ENCODE measurements at places on chromosomes 4 and X.

DNA sequence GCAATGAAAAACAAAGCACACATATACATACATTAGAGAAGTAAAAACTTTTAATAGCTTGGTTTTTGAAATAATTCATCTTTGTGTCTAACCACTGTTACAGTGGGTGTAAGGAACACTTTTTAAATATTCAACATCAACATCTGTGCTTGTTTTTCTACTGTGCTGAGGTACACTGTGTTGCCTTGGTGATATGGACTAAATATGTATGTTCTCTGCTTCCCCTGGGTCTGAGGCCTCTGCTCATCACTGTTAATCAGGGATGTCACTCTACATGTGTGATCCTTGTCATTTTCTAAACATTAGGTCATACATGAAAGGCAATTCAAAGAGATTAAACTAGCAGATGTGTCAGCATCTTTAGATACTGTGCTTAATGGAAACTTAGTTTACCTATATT is 10.9 kb downstream of the MCTS1 start:
- DNase-seq, result no peak

GRCh38 chr4:40713798-40714197 is 36.0 kb upstream of the NSUN7 start:
- DNase-seq, result no peak

- no peak for DNase-seq
These were observed 244.5 kb upstream of the FSTL5 start for GRCh38 chr4:162408309-162408708.

GRCh38 chr4:2843941-2844584 is 419 bp downstream of the ADD1 start:
- no peak for DNase-seq

DNA sequence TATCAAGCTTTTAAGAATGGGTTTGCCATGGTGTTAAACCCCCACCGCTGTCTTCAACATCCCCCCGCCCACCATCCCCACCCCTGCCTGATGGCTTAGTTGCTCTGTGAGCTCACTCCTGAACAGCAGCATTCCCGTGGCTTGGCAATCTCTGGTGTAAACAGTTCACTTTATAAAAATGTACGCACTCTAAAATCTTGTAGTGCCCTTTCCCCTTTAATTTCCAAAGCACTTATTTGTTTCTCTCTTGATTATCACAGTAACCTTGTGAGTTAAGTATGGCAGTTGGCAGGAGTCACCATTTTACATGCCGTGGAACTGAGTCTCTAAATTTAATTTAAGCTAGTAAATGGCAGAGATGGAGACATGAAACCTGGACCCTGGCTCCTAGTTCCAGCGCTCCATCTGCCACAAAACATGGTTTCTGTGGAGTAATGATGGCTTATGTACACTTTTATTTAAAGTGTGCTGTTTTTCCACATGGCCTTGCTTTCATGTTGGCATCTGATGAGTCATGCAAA is 123.1 kb downstream of the AFF1 start:
- no peak for DNase-seq

DNA sequence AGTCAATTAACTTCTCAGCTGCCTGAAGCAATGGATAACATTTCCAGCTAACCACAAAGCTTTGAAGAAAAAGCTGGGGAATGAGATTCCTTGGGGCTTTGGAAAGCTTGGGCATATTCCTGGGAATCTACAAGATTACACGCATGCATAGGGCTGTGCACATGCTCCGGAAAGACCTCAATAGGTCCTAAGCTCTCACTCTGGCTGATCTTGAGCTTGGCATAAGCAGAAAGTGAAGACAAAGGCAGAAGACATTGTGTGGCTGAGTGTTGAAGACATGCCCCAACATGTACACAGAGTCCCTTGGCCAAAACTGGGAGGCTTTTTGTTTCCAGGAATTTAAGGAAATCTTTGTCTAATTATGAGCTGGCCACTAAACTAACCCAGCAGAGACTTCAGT is 31.2 kb downstream of the ATG4A start:
- no peak for DNase-seq

GRCh38 chr4:55592014-55592413 is at the start of gene PDCL2:
Gene PDCL2 (minus strand): TSS chr4:55592245. CDS start chr4:55592109, 136 bp downstream.
- DNase-seq, result no peak

GRCh38 chrX:97529536-97530200 is 646.0 kb downstream of the RPA4 start:
- no peak for DNase-seq

GRCh38 chr4:14924076-14924811 is 78.0 kb upstream of the CPEB2 start:
- DNase-seq, result no peak

DNA sequence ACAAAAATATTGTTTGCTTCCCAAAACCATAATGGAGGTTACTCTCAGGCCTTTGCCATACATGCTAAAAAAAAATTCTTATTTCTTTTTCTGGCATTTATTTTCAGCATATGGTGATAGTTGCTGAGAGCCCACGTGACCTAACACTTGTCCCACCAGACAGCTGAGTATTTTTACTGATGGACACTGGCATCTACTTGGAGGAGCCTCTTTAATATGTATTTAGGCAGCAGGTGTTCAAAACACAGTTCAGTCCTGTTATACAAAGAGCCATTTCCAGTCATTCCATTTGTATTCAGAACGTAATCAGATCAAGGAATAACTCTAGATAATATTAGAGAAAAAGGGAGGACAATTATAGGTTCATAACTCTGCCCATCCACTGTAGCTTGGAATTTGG is 95.5 kb downstream of the CXCL13 start:
- DNase-seq, result no peak

DNA sequence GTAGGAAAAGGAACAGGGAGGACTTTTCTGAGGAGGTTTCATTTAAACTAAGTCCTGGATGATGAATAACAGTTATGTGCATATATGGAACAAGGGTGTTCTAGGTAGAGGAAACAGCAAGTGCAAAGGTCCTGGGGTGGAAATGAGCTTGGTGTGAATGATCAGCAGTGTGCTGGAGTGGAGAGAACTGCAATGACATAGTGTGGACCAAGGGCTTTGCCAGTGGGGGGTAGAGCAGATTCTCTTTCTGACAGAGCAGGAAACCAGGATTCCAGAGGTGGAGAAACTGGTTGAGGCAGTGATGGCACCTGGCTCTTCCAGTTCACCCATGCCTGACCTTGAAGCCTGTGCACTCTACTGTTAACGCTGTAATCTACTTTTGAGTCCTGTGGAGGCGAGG is 1.7 kb downstream of the PPP1R3F start:
- no peak for DNase-seq

- no peak for DNase-seq
These were observed 35.3 kb downstream of the LGI2 start for GRCh38 chr4:24995346-24995919.

DNA sequence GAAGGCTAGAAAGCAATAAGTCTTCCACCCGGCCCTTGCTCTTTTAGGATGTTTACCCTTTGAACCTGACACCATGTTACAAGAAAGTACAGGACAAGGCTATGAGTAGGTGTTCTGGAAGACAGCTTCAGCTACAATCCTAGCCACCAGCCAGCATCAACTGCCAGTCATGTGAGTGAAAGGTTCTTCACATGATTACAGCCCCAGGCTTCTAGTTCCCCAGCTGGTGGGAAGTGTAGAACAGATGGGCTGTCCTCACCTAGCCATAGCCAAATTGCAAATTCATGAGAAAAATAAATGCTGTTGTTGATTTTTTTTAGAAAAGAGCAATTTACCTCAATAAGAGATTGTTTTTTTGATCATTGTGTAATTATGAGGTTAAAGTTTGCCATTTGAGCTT is 60.8 kb downstream of the GRXCR1 start:
- DNase-seq, result no peak

DNA sequence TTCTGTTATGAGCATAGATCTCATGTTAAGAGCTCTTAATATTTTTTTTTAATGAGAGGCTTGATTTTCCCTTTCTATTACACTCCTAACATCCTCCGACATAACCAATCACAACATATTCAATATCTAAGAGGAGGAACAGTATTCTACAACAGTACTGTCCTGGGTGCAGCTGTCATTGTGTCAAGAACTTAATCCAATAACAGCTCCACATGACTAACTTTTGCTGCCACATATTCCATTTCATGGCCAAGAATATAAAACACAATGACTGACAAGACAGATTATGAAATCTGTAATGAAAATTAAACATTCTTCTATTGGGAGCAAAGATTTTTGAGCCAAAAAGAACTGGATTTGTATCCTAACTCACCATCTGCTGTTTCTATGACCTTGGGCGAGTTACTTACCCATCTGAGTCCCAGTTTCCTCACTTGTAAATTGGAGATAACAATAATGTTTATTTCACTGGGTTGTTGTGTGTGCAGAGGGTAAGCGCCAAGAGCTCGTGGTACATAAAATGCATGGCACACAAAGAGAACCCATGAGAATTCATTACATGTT is 405.6 kb downstream of the SPRY1 start:
- no peak for DNase-seq

DNA sequence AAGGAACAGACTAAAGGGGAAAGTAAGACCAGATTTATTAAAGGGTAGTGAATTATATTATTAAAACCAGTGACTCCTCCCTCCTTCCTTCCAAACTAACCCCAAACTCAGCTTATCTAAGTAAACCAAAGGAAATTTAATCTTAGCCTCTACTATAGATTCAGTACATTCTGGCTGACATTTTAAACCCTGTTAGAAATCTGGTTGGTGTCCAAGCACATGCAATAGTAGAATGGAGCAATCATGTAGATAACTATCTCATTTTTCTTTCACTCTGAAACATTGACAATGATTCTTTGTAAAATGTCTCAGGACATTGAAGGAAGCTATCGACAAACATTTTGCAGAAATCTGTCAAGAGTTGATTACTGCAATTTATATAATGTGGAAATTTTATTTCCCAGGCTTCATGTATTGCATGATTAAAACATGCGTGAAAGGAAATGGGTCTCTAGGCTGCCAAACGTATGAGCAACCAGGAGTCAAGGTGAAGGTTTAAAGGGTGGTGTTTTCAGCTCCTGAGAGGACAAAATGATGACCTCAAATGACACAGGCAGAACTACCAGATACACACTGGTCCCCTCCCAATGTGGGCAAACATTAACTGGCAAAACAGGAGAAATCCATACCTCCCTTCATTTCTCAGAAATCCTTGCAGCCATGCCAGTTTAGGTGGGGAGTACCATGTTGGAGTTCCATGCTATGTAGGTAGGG is 58.2 kb upstream of the RBM47 start:
- DNase-seq, result no peak

GRCh38 chr4:121306931-121307330 is 73.9 kb downstream of the QRFPR start:
- DNase-seq, result no peak

DNA sequence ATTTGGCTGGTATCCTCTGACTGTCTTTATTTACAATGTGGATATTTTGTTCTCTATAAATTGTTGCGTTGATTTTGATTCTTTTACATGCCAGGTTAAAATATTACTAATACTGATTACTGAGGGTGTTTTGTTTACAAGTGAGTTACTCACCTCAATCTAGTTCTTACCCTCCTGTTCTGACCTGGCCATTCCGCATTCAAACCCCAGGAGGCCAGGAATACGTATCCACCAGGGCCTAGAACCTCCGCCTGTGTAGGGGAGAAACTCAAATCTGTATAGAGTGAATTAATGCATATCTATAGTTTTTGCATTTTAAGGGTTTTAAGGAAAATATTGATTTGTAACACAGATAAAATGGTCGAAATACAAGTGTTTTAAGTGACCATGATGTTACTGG is 2.6 kb upstream of the ZFP42 start:
- no peak for DNase-seq

GRCh38 chr4:52744588-52744987 is 6.6 kb downstream of the ERVMER34-1 start:
- no peak for DNase-seq

DNA sequence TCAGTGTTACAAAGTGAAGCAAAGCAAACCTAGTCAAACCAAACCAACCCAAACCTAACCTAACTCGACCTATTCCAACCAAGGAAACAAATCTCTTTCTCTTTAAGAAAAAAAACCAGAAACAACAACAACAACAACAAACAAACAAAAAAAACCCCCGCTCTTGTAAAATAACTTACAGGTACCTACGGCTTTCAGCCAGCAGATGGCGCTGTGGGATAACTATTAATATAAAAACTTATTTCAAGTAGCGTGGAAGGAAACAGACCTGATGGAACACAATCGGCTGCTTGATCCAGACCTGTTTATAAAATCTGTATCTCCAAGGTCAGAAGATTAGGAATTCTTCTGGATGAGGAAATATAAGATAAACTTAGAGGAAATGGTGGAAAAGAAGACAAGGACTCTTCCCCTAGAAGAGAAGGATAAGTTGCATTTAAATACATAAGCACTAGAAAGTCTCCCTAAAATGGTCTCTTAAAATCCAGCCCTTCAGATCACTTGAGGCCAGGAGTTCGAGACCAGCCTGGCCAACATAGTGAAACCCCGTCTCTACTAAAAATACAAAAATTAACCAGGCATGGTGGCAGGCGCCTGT is 34.4 kb upstream of the CDKL5 start:
- DNase-seq, result peak; percentile 25

DNA sequence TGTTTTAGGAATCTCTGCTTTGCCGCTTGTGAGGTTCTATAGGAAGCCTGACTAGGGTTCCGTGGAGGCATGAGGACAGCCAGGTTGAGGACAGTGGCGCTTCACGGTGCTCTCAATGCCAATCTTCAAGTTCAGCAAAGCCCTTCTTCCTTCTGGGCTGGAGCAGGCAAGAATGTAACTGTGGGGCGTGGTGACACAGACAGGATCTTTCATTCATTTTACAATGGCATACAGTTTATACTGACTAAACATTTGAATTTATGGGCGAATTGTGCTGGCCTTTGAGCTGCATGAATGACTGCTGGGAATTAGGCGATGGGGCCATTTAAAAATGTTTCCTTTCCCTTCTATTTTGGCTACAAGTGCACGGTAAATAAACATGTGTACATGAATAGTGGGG is 2.9 kb upstream of the NHS start:
- DNase-seq, result no peak

- DNase-seq, result no peak
These were observed 33.1 kb upstream of the ZNF41 start for GRCh38 chrX:47515941-47516665.

DNA sequence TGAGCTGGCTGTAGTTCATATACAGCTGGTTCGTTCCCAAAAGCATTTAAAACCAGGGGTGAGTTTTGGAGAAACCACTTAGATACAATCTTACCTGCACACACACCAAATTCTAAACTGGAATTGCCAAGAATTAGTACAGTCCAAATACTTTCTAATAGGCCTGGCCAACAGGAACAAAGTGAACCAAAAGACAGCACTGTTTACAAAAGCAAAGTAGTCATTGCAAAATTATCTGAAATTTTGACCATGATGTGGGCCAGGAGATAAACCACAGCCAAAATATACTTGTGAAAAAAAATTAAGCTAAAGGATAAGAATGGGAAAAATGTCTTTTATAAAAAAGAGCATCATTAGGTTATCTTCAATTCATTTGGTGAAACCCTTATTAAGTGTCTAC is 37.9 kb upstream of the NAP1L5 start:
- no peak for DNase-seq

- peak; percentile 44 for DNase-seq
These were observed 2.2 kb downstream of the PPA2 start for GRCh38 chr4:105471566-105472176.

GRCh38 chr4:153181293-153181692 is 22.9 kb upstream of the TRIM2 start:
- DNase-seq, result no peak

Measured in HS-5 (cell line).